ENCODE measurements at places on chromosomes 13 and 19.

- peak; percentile 62 for DNase-seq
Measured at GRCh38 chr13:114151565-114152284, 19.3 kb upstream of the RASA3 start.

DNA sequence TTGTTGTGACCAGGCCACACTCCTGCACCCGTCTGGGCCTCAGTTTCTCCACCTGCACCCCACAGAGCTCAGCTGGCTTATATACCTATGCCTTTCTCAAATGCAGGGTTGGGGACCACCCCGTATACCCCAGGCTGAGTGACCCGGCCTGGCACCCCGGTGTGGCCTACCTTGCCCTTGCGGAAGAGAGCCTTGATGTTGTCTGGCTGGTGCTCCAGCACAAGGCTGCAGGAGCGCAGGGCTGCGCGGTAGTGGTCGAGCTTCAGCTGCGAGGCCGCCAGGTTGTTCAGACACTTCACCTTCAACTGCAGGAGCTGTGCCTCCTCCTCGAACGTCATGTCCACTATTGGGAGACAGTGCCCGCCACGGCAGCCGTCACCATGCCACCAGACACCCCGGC is 5.9 kb downstream of the FKBP8 start:
- DNase-seq: no peak

DNA sequence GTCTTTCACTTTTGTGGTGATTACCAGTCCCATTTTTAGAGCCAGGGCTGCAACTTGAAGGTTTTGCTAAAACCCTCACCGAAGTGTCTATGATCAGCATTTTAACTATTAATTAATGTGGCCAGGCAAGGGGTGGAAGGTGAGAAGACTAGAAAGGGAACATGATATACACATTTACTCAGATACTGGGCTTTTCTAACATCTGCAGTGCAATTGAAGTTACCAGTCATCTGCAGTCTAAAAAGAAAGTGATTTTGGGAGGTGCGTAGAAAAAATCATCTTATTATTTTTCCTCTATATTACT is 481 bp downstream of the ALOX5AP start:
- DNase-seq: no peak

- no peak for DNase-seq
Measured at GRCh38 chr13:50284540-50284939, 269.3 kb downstream of the KCNRG start.

- no peak for DNase-seq
Measured at GRCh38 chr13:20869540-20869939, 33.0 kb downstream of the XPO4 start.

GRCh38 chr13:42753697-42754096 is 27.7 kb upstream of the FAM216B start:
- DNase-seq: no peak

- no peak for DNase-seq
Measured at GRCh38 chr13:40217675-40218074, 448.8 kb downstream of the FOXO1 start.
